ENCODE measurements at places on chromosomes 5 and 9. TPM values are rescaled to one million over a fixed set of nuclear protein-coding genes. Genes with fewer than 3 reads are reported as not detected.

TNFSF15 gene
- total RNA-seq, result 0.26 TPM

SPINK7 gene
- total RNA-seq, result not detected

GRCh38 chr5:52956014-52956413 lies 33.1 kb upstream of the ITGA2 start:
- DNase-seq, result no peak

DNA sequence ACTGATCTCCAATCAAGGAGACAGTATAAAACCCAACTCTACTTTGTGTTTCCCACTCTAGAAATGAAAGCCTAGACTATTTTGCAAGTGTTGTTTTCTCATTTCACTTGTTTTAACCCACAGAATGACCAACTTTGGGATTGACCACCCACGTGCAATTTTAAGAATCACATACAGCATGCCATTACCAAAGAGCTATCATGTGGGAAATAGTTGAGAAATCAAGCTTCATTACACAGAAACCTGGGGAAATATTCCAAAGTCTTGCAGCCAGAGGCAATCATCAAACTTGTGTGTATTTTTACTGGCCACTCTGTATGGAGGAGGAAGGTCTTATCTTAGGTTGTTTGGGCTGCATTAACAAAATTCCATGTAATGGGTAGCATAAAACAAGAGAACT lies 451.4 kb upstream of the DAB2 start:
- DNase-seq, result no peak

DNA sequence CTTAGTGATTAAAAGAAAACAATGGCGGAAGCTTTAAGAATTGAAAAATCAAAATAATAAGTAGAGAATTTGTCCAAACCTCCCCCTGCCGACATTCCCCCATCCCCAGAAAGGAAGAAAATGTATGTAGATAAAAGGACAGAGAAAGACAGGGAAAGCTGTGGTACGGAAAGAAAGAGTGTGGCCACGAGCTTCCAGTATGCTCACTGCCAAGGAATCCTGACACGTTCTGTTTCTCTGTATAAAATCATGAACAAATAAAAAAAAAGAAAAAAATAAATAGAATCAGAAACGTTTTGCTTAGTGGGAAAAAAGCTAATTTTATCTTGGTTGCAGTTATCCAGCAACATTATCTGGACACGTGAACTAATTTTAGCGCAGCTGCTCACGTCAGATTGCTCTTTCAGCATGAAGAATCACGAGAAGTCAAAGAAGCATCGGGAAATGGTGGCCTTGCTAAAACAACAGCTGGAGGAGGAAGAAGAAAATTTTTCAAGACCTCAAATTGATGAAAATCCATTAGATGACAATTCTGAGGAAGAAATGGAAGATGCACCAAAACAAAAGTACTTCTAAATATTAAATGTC lies 15.2 kb downstream of the DNAJC21 start:
- no peak for DNase-seq

GRCh38 chr9:97808415-97808814 lies 44.6 kb upstream of the FOXE1 start:
- DNase-seq, result no peak

- DNase-seq, result no peak
Measured at GRCh38 chr9:132744881-132745755, 74.9 kb downstream of the GTF3C4 start.
